Daoy (cell line): ENCODE measurements at places on chromosomes 12 and 14. TPM values are rescaled to one million over a fixed set of nuclear protein-coding genes. Genes with fewer than 3 reads are reported as not detected.
A peak's percentile ranks its signal among the peaks of the same experiment; 100 is the strongest.

GRCh38 chr14:97377550-97377949, 580.4 kb downstream of the VRK1 start:
- peak; percentile 35 for DNase-seq

- no peak for DNase-seq
Observed at GRCh38 chr12:119306593-119306992, 27.9 kb upstream of the CCDC60 start.

The NRL gene
- 3.1 and 5.9 TPM in 2 replicates for total RNA-seq

The BIN2 gene
- total RNA-seq, result not detected in 2 replicates

- DNase-seq, result no peak
Observed at GRCh38 chr12:70265132-70265531, 21.9 kb downstream of the CNOT2 start.

- peak; percentile 78 for DNase-seq
Observed at GRCh38 chr14:60090864-60091519, 731 bp upstream of the PCNX4 start.

The SUDS3 gene
- 38.0 and 60.2 TPM in 2 replicates for total RNA-seq

- DNase-seq, result no peak
Observed at GRCh38 chr14:22794551-22794951, 20.7 kb downstream of the SLC7A7 start.

DNA sequence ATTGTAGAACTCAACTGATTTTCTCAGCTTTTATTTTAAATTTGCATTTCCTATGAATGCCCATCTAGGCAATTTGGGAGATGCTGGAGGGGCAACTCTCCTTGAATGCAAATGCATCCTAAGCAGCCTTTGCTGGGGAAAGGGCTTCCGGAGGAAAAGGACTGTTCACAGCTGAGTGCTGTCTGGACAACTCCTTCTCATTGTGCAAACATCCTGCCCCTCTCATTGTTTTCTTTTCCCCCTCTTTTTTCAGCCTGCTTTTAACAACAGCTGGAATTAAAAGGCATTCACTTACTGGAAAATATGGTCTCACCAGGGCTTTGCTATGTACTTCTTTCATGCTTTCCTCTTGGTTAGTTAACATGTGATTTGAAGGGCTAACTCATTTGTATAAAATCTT, 397.8 kb downstream of the FUT8 start:
- DNase-seq, result no peak

The ALDH1L2 gene
- total RNA-seq, result 0.83 and 5.7 TPM in 2 replicates

The DNAI7 gene
- 0.11 and 0.33 TPM in 2 replicates for total RNA-seq

DNA sequence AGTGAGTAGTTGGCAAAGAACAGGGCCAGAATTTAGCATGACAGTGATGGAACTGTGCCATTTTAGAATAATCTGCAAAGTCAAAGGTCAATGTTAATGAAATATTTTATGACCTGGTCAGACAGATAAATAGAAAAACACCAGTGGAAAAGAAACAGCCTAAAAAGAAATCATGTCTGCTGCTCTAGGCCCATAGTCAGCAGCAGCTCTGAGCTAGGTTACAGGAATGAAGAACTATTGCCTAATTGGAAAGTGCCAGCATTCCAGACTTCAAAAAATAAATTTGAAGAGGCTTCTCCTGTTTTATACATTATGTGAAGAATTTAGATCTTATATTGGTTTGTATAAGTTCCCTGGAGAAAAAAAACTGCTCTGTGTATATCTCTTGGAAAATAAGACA, 9.8 kb downstream of the NPC2 start:
- no peak for DNase-seq

- no peak for DNase-seq
Observed at GRCh38 chr14:94995551-94995950, 161.8 kb downstream of the DICER1 start.

DNA sequence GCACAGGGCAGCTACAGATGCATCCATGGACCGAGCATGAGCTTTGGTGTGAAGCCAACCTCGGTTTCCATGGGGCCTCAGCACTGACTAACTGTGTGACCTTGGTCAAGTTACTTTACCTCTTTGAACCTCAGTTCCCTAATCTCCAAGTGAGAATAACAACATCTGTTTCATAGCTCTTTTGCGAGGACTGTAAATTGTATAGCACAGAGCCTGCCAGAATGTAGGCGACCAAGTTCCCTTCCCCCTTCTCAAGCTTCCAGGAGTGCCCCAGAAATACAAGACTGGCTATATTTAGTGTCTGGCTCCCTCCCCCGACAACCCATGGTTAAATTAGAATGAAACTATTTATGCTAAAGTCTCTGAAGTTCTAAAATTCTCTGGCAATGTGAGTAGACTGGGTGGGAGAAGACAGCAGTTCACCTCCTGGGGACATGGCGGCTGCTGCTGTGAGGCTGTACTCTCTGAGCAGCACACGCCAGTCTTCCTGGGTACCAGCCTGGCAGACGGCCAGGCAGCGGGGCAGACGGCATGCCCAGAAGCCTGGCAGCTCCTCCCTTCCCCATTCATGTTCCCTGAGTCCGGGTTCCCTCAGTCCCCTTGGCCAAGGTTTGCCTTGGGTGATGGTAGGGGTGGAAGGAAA, 22.0 kb upstream of the TMED10 start:
- DNase-seq, result no peak

GRCh38 chr14:72855913-72856312, 38.0 kb downstream of the DPF3 start:
- peak; percentile 42 for DNase-seq

DNA sequence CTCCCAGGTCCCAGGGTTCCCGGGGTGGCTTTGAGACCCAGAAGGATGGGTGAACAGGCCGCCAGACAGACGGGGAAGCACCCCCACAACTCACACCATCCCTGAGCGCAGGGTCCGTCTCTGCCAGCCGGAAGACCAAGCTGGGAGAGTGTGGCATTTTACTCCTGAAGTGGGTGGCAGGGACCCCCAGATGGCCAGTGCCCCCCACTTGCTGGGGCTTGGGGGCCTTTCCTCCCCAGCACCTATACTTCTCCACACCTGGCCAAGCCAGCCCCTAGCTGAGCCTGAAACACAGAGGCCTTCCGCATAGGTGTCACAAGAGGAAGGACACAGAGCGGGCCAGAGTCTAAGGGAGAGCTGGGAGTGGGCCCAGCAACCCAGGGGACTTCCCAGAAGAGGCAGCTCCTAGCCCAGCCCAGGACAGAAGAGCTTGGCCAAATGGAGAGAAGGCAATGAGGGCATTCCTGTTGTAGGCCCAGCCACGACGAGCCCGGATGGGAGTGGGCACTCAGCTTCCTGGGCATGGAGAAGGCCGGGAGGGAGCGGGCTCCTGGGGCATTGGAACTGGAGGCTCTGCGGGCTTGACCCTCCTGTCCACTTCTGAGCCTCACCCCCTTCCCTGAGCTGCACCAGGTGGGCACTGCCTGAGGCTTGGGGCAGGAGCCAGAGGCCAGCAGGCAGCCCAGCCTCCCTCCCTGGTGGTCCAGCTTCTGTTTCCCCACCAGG, 3.3 kb downstream of the AHNAK2 start:
- DNase-seq, result peak; percentile 5

DNA sequence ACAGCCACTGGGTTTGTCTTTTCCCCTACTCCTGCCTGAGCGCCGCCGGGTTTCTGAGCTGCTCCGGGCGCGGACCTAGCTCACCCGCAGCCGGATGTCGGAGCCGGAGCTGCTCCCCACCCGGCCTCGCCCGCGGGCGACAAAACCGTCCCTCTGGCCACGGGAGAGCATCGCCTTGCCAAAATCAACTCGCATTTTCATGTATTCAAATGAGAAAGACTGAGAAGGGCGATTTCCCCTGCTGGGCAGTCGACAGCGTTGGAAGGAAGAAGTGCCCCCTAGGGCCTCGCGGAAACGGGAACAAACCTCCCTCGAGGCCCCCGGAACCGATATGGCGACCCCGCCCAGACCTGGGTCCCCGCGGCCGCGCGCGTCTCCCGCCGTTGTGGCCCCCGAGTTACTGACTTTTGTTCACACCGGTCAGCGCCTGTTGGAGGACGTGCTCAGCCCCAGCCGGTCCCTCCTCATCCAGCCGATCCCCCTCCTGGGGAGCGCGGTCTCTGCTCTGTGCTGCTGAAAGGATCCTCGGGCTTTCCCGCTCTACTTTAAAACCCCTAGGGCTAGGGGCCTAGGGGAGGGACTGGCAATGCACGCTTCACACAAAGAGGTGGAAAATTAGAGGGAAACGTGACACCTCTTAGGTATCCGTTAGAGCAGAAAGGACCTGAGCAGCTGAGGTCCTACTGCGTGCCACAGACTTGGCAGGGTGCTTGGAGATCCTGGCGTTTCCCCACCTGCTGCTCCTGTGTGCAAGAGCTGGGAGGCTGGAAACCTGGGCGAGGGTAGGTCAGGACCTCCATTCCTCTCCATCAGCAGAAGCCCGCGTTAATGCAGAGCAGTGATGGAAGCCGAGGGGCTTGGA, 4.3 kb downstream of the TTC6 start:
- DNase-seq, result peak; percentile 74

DNA sequence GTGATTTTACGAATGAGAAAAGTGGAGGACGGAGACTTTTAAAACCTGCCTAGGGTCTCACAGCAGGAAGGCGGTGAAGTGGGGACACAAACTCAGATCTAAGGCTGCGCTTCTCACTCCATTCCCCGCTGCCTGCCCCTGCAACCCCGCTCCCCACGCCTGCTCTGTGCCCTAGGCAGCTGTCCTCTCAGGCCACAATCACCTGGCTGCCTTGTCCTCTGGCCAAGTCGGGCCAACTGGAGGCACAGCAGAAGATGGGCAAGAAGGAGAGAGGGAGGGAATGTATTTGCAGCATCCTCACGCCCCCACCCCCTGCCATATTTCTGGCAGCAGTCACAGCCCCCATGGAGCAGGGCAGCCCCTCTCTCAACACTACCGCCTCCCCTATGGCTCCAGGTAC, 94.9 kb downstream of the CHGA start:
- DNase-seq, result no peak

GRCh38 chr14:61811882-61812346, 49.7 kb downstream of the SNAPC1 start:
- no peak for DNase-seq

The TESPA1 gene
- total RNA-seq, result 1.1 and 5.8 TPM in 2 replicates

- DNase-seq, result peak; percentile 32
Observed at GRCh38 chr12:78060186-78060585, 229.5 kb downstream of the NAV3 start.

DNA sequence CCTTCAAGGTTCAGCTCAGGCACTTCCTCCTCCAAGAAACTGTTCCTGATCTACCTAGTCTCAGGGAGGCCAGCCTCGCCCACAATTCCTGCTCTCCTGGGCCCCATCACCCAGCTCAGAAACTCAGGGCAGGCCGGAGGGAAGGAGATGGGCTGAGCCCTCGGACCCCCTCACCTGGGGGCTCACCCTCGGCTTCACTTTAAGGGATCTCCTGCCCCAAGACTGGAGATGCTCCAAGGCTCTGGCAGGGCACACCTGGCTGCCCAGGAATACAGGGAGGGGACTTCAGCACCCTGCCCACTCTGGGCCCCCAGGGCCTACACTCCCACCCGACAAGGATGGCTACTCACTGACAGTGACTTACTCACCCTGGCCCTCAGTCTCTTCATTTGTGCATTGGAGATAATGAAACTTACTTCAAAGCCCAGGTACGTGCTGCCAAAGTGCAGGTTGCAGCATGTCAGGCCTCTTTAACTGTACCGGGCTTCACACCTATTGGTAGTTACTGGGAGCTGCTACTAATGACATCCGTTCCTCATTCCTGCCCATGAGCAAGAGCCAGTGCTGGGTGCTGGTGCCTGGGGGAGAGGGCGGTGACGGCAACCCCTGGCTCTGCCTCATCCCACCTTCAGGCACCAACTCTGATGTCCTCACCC, 21.0 kb upstream of the PPP1R13B start:
- no peak for DNase-seq

DNA sequence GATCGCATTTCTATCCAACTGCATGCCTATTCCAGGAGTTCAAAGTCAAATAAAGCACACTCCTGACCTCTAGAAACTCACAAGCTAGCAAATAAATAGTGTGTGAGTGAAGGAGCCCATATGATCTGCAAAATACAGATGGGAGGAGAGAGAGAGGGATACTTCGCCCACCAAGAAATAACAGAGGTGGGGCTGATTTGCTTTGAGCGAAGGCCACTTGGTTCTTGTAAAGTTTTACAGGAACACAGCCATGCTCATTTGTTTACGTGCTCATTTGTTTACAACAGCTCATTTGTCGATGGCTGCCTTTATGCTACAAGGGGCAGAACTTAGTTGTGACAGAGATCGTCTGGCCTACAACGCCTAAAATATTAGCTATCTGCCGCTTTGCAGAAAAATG, 63.4 kb upstream of the GPATCH2L start:
- DNase-seq, result no peak

DNA sequence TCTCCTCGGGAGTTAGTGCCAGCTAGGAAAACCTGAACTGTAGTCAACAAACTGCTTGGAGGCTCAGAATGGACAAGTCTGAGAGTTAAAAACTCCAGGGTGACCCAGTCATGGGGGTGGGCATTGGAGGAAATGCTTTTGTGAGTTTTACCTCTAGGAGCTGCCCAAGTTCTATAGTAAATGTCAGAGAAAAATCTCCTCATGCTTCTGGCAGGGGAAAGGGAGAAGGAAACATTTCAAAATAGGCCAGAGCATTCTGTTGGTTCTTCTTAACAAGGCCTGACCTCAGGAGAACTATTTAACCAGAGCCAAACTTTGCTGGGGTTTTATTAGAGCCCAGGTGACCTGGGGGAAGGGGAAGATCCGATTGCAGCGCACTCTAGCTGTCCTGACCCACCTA, 12.3 kb downstream of the NINJ2 start:
- DNase-seq, result no peak

- DNase-seq, result no peak
Observed at GRCh38 chr14:70713511-70713916, 71.8 kb downstream of the TTC9 start.

GRCh38 chr12:6097411-6097810, 27.1 kb downstream of the VWF start:
- DNase-seq, result peak; percentile 52

- DNase-seq, result no peak
Observed at GRCh38 chr12:88253371-88253978, 111.4 kb downstream of the TMTC3 start.

The MTHFD1 gene
- 50.9 and 63.7 TPM in 2 replicates for total RNA-seq

DNA sequence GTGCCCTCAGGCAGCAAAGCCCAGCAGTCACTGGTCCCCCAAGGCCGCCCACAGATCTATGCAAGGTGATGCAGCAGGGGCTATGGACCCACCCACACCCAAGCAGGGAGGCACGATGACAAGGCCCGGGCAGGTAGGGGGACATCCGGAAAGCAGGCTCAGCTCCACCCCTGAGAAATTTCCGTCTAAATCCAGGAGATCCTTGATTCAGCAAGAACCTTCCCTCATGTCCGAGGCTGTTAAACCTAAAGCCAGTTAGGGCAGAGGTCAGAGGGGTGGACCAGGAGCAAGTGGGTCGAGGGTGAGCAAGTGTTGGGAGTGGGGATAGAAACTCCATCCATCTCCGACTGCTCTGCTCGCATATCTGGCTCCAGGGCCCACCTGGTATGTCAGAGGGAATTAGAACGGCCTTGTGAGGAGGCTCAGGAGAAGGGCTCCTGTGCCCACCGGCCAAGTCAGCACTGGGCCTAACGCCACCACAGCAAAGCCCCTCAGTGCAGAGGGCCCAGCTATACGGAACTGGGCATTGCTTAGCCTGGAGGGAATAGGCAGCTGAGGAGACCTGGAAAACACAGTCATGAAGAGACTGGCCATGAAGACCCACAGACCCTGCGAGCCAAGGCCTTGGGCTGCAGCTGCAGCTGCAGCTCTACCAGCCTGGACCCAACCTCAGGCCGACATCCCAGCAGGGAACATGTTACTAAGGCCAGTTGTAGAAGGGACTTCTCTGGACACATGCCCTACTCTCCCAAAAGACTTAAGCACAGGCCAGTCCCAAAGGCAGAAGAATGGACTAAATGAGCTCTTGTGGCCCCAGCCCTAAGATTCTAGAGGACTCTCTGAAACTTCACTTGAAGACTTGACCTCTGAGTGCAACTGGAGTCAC, 34.3 kb downstream of the DAD1 start:
- no peak for DNase-seq
